ENCODE measurements at places on chromosomes 6 and 20.

DNA sequence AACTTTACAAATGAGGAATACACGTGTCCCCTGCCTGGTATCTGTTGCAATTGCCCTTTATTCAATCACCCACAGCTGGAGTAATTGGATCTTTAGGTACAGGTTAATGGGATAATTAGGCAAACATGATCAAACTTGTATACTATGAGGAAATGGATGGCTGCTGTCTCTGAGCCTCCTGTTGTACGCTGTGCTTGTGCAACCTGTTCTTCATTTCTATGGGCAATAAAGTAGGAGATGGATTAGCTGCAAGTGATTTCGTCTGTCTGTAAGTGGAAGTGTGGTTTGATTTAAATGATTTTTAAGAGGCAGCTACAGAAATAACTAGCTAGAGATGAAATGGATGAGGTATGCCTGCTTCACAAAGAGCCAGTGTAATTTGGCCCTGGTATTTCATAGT, 474.1 kb downstream of the RNF144B start:
- no peaks in the 10 kb centered on the region for H3K36me3 ChIP-seq
- DNase-seq: no peak
- H3K4me1 ChIP-seq: no peaks in the 10 kb centered on the region
- H3K27ac ChIP-seq: no peak overlapping the region

DNA sequence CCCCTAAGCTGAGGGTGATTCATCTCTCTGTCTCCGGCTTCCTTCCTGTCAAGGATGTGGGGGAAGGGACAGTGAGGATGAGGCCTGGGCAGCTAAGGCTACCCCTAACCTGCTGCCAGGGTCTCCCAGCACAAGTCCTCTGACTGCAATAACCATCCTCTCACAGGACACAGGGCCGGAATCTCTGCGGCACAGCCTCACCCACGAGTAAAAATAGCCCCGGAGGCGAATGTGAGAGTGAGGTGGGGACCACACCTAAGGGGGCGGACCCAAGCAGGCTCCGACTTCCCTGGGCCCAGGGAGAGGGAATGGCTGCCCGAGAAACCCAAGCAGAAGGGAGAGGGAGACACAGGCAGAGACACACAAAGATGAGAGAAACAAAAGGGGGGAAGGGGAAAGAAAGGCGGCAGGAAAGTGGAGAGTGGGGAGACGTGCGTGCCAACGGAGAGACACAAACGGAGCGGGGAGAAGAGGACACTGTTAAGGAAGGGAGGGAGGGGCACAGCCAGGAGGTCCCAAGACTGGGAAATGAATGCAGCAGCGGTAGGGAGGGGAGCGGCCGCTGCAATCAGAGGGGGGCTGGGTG, 1.4 kb downstream of the CLIC1 start:
- H3K36me3 ChIP-seq: peaks cover 34% of the 10 kb centered on the region
- peak overlapping the region; percentile 82 for H3K27ac ChIP-seq
- peak overlapping the region; percentile 99 for H3K4me3 ChIP-seq

GRCh38 chr6:152093711-152094110, 286.2 kb downstream of the ESR1 start:
- H3K27ac ChIP-seq: no peak overlapping the region
- no peak for DNase-seq
- H3K27me3 ChIP-seq: no peaks in the 10 kb centered on the region

DNA sequence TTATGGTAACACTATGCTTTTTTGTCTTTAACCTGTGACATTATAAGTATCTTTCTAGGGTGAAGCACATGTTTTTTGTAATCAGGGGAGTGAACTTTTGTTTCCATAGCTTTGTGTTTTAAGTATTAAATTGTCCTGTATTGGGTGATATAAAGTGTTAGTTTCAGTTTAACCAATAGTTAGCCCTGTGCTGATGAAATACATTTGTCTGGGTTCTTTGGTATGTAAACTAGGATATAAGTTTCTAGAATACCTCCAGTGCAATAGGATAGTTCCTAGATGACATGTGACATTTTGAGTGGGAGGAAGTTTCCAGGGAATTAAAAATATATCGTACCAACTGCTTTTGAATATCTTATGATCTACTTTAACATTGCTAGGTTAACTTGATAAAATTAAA, 611.0 kb upstream of the MARCKS start:
- no peak for DNase-seq
- H3K36me3 ChIP-seq: no peaks in the 10 kb centered on the region
- no peak overlapping the region for H3K27ac ChIP-seq

- peaks cover 78% of the 10 kb centered on the region for H3K4me1 ChIP-seq
- peak overlapping the region; percentile 76 for H3K27ac ChIP-seq
- no peaks in the 10 kb centered on the region for H3K27me3 ChIP-seq
Observed at GRCh38 chr6:31402324-31403282, 792 bp upstream of the MICA start.

DNA sequence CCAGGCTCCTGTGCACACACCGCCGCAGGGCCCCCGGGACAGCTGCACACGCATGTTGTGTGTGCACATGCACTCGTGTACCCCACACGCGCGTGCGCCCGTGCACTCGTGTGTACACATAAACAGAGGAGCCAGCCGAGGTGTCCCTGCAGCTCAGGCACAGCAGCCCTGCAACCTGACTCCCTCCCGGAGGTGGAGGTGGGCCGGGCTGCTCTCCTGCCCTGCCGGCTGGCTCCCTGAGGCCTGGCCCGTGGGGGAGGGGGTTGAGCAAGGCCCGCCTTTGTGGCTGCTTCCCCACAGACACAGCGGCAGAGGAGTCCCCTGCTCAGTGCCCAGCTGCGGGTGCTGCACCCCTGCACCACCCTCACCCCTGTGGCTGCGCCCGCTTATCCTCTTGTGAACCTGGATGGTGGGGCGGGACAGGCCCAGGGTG, 624 bp downstream of the RBBP8NL start:
- H3K4me3 ChIP-seq: no peak overlapping the region
- H3K27ac ChIP-seq: no peak overlapping the region
- H3K36me3 ChIP-seq: no peaks in the 10 kb centered on the region
- no peaks in the 10 kb centered on the region for H3K27me3 ChIP-seq
- DNase-seq: no peak
